SJSA1 (cell line): ENCODE measurements at places on chromosomes 11 and 22. TPM values are rescaled to one million over a fixed set of nuclear protein-coding genes. Genes with fewer than 3 reads are reported as not detected.

CATSPERZ gene
- not detected in 2 replicates for total RNA-seq

FLRT1 gene
- 0.18 TPM in 1 of 2 replicates, not detected in the other for total RNA-seq

DNA sequence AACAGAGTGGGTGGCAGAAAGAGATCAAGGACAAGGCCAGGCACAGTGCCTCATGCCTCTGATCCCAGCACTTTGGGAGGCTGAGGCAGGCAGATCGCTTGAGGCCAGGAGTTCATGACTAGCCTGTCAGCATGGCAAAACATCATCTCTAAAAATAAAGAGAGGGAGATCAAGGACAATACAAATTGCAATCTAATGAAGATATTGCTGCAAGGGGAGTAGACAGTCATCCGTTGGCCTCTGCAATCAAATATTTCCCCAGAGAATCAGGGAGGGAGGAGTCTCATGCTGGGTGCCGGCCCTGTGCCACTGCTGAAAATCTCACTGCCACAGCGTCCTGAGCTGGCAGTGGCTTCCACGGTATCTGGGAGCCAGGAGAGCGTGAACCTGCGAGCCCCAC lies 19.4 kb upstream of the IL17RA start:
- DNase-seq, result no peak

DNA sequence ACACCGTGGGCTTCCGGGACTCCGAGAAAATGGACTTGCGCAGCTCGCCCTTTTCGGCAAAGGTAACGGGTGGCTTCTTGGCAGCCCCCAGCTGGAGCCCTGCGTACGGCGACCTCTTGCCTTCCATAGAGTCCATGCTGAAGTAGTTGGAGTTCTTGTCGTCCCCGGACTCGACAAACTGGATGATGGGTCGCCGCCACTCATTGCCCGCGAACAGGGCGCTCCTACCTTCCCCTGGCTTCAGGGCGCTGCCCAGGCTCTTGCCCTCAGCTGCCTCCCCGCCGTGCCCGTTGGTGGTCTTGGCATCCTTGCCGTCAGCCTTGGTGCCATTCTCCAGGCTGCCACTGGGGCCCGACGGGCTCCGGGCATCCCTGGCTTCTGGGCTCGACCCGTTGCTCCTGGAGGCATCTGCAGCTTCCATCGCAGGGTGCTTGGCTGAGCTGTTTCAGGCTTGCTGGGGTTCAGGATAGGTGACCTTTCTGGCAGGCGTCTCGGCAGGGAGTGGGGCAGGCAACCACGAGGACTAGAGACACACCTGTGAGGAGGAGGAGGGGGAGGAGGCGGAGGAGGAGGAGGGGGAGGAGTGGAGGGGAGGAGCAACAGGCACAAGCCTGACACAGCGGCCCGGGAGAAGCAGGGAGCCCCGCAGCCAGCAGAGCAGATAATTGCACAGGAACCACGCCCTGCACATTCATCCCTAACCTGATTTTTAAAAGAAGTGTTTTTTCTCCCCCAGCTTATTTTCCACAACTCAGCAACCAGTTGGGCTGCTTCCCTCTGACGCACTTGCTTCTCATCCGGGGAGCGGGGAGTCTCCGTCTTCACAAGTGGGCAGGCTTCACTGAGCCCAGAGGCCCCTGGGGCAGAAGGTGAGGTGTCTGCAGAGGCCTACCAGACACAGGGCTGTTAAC lies at the start of gene TRIM29:
TSS of gene TRIM29 (minus strand) at position 503 of the 911 bp plus-strand sequence. CDS start at position 421, 82 bp downstream.
- no peak for DNase-seq

DNA sequence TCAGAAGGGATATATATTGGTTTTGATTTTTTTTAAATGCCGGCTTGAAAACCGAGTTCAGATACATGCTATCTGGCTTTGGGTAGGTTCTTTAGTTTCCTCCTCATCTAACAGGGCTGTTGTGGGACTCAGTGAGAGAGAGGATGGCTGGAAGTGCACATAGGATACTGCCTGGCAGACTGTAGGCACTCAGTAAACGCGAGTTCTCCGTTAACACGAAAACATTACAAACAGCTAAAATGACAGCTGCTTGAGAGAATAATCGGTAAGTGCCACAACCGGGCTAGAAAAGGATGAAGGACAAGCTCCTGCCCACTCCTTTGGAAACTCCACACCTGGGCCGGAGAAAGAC lies 369 bp downstream of the XRRA1 start:
- no peak for DNase-seq
